ENCODE measurements at places on chromosomes 3 and 15.

DNA sequence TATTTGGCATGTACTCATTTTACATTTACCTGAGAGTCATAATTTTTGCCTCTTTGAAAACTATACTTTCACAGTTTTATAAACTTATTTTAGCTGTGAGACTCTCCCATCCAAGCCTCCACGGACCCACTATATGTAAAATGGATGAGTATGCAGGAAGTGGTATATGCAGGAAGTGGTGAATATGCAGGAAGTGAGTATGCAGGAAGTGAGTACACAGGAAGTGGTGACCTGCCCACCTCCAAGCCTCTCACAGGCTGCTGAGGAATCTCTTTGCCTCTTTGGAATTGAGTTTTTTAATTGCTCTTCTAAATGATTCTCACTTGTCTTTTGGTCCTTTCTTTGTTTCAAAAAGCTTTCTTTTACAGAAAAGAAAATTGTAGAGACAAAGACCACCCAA is 85.2 kb downstream of the KBTBD8 start:
- no peak for DNase-seq

GRCh38 chr3:64222501-64223111 is 2.7 kb downstream of the PRICKLE2 start:
- DNase-seq, result no peak

DNA sequence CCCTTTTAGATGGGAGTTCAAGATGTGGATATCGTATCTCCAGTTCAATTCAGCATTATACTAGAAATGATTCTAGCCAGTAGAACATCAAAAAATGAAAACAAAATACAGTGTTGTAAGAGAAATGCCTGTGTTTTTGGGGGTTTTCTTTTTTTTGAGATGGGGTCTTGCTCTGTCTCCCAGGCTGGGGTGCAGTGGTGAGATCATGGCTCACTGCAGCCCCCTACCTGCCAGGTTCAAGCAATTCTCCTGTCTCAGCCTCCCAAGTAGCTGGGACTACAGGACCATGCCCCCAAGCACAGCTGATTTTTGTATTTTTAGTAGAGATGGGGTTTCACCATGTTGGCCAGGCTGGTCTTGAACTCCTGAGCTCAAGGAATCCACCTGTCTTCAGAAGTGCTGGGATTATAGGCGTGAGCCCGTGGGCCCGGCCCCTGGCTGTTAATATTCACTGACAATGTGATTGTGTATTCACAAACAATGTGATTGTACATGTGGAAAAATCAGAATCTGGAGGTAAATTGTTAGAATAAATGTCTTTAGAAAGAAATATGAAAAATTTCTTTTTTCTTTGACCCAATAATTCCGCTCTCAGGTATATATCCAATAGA is 59.0 kb downstream of the ARIH1 start:
- DNase-seq, result no peak

DNA sequence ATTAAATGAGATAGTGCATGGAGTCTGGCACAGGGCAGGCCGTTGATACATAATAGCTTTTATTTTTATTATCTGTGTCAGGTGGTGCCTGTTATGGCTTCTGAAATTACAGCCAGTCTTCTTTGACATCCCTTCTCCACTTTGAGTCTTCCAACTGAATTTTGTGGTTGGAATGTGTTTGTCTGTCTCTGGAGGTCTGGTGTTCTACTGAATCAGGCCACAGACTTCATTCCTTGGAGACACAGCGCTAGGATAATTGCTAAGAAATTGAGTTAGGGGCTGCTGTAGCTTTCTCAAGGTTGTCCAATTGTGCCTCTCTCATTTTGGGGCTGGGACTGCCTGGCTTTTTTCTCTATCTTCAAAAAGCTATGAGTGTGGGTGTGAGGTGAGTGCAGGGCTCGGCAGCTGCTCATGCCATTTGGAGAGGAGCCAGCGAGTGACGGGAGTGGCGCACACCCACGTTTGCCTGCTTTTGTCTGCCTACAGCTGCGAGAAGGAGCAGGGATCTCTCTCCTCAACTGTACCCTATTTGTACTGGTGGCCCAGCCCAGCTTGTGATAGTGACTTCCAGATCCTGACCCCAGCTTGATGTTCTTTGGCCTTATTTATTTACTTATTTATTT is 49.8 kb upstream of the SYN2 start:
- no peak for DNase-seq

DNA sequence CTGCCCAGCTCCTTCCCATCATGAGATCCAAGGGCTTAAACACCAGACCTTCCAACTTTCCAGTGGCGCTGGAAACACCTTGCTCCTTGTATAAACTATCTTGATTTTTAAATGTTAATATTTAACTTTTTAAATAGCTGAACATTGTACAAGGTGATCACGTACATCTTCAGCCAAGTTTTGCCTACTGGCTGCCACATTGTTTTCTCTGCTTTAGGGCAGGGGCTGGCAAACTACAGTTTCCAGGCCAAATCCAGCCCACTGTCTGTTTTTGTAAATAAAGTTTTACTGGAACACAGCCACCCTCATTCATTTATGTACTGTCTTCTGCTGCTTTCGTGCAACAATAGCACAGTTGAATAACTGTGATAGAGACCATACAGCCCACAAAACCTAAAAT is 27.6 kb upstream of the FOXP1 start:
- no peak for DNase-seq

DNA sequence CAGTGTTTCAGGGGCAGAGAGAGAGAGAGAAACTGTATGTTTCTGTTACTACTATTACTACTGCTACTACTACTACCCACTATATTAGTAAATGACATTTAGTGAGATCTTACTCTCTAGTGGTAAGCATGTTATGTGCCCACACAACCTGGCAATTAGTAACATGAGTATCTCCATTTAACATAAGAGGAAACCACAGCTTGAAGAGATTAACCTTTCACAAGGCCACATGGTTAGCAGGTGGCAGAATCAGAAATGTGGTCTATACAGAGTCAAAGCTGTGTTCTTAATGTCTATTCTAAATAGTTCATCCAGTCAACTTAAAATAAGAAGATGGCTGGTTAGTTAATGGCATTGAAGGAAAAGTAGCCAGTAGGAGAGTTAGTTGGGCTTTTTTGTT is 961.6 kb downstream of the MCTP2 start:
- DNase-seq, result no peak

DNA sequence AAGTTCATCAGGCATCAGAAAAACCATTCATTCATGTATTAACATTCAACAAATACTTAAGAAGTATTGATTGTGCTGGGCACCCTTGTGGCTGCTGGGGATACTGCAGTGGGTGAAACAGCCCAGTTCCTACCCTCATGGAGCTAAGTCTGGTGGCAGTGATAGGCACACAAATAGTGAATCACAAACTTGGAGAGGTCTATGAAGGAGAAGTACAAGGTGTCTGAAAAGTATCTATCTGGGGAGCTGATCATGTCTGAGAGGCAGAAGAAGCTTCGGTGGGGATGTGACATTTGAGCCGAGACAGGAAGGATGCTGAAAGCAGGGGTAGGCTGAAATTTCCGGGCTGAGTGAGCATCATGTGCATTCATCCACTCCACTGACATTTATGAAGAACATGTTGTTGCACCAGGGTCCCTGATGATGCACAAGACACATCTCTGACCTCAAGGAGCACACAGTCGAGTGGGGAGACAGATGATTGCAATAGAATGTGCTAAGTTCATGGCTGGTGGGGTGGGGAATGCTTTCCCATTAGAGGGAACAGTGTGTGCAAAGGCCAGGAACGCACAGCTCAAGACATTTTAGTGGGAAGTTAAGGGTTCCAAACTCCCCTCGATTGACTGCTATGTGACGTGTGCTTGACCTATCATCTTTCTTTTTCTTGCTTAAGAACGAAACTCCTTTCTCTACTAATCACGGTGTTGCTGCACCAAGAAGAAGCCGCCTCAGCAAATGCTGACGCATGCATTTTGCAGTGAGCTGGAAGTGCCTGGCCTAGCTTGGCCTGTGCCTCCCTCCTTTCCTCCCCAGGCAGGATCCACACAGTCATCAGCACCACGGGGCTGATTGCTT is 309.1 kb upstream of the ICE2 start:
- DNase-seq, result no peak

DNA sequence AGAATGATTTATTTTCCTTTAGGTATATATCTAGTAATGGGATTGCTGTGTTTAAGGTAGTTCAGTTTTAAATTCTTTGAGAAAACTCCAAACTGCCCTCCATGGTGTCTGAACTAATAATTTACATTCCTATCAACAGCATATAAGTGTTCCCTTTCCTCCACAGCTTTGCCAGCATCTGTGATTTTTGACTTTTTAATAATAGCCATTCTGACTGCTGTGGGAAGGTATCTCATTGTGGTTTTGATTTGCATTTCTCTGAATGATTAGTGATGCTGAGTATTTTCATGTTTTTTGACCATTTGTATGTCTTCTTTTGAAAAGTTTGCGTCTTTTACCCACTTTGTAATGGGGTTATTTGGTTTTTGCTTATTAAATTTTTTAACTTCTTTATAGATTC is 571.6 kb upstream of the CCDC54 start:
- no peak for DNase-seq

DNA sequence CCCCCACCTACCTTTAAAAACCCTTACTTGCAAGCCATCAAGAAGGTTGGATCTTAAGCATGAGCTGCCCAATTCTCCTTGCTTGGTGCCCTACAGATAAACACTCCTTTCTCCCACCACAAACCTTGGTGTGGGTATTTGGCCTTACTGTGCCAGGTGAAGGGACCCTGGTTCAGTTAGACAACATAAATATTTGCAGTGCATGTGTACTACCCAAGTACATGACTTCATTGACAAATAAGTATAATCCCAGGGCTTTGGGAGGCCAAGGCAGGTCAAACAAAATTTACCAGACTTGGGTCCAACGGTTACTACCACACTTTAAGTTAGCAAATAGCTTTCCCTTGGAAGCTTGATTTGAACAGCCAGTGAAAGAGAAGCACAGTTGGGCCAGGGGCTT is 9.3 kb upstream of the CNOT10 start:
- no peak for DNase-seq

- DNase-seq, result no peak
These were observed 15.9 kb downstream of the ADCY5 start for GRCh38 chr3:123432832-123433523.

GRCh38 chr15:90264671-90265070 is 801 bp upstream of the NGRN start:
- no peak for DNase-seq
